ENCODE measurements at places on chromosomes 1 and 21.

DNA sequence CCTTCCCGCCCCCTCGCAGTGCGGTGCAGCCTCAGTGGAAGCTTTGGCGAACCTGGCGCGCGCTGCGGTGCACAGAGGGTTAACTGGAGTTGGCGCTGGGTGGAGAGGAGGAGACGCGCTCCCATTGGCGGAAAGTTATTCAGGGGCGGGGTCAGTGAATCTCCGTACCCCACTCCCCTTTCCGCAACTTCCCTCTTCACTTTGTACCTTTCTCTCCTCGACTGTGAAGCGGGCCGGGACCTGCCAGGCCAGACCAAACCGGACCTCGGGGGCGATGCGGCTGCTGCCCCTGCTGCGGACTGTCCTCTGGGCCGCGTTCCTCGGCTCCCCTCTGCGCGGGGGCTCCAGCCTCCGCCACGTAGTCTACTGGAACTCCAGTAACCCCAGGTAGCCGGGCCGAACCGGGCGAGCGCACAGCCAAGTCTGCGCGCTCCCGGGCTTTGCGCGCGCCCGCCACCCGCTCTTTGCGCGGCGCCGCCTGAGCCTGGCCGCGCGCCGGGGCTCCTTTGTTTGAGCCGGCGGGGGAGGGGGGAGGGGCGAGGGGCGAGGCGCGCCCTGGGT is at the start of gene EFNA4:
Gene EFNA4, plus strand, starts transcription at position 191 of the 561 bp plus-strand sequence. Its CDS starts 84 bp downstream, at position 275.
- DNase-seq: peak; percentile 87

DNA sequence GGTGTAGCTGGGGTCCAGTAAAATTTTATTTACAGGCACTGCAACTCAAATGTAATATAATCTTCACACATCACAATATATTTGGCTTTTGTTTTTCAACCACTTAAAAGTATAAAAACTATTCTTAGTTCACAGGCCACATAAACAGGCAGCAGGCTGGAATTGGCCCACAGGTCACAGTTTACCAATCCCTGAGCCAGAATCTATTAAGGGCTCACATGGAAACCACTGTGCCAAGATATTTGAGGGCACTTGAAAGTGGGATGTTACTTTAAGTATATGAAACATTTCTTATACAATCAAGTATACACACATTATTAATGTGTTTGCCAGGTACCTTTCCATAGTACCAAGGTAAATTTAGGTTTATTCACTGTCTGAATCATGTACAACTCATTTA is 71.9 kb upstream of the PRDX6 start:
- no peak for DNase-seq

GRCh38 chr1:203555511-203556046 is 61.6 kb downstream of the OPTC start:
- no peak for DNase-seq

DNA sequence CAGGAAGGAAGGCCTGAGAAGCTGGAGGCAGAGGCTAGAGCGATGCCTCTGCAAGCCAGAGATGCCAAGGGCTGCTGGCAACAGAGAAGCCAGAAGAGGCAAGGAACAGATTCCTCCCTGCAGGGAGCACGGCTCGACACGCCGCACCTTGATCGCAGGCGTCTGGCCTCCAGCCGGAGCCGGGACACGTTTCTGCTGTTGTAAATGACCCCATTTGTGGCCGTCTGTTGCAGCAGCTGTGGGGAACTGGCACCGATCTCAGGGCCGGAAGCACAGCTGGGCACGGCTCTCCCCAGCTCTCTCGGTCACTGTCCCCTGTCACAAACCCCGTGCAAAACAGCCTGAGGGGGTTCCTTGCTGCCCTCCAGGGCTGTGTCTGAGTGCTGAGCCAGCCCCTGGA is 59.6 kb downstream of the SIK1 start:
- DNase-seq: no peak

GRCh38 chr21:44424608-44425306 is 30.6 kb upstream of the LRRC3 start:
- DNase-seq: no peak

- peak; percentile 71 for DNase-seq
These were observed 24.1 kb downstream of the GPR3 start for GRCh38 chr1:27416387-27417111.

DNA sequence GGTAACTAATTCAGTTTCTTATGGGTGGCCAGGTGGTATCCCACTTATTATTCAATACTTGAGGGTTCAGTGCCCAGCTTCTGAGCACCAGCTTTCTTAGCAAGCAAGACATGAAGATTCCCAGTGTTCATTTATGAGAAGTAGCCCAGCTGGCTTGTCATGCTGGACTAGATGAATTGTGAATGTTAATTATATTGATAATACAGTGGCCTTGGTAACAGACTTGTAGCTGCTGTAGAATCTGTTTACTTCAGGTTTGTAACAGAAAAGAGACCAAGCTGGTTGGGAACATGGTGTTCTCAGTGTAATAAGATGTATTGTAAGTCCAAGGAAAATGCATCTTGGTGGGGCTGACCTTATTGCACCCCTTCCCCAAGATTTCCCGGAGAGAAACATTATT is 10.1 kb downstream of the AHCYL1 start:
- DNase-seq: no peak

- no peak for DNase-seq
These were observed 112.6 kb downstream of the EIF4G3 start for GRCh38 chr1:21064057-21064456.

- DNase-seq: no peak
These were observed 14.1 kb downstream of the TATDN3 start for GRCh38 chr1:212805767-212806166.

GRCh38 chr1:219985169-219985568 is 56.8 kb upstream of the SLC30A10 start:
- no peak for DNase-seq

GRCh38 chr21:17834639-17835354 is 15.6 kb upstream of the C21orf91 start:
- DNase-seq: no peak

DNA sequence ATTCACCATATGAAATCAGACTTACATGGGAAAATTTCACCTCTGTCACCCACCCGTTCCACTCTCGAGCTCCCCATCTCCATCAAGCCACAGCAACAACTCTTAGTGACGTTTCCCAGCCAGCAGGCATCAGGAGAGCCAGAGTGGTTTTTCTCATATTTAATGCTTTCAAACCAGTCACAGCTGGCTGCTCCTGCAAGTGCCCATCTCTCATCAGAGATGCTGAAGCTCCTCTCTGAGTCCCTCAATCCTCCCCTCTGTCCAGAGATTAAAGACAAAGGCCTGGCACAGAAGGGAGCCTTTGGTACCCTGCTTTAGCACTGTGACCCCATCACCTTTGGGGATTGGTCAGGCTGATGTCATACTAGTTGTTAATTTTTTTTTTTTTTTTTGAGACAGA is 277.3 kb downstream of the DNM3 start:
- DNase-seq: no peak

- DNase-seq: no peak
These were observed 11.4 kb upstream of the ZSCAN20 start for GRCh38 chr1:33460947-33461629.

DNA sequence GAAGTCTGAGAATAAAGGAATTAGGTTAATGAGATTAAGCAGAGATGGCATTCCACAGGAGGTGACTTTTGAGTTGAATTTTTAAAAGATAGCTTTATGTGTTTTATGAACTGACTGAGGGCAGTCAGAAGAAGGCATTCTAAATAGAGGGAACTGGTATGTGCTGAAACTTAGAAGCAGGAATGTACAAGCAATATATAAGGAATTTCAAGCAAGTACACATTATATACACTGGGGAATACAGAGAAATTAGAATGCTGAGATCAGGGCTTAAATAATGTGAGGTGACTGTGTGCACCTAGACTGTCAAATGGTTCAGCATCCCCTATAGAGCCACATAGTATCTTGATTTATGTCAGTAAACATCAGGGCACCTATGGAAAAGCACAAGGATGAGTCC is 19.3 kb downstream of the WNT2B start:
- DNase-seq: no peak

- DNase-seq: no peak
These were observed 56.6 kb downstream of the PAX7 start for GRCh38 chr1:18687273-18687672.

- no peak for DNase-seq
These were observed 52.5 kb downstream of the CDC7 start for GRCh38 chr1:91553177-91553591.

- no peak for DNase-seq
These were observed 2.3 kb downstream of the TRIM46 start for GRCh38 chr1:155175927-155176371.

DNA sequence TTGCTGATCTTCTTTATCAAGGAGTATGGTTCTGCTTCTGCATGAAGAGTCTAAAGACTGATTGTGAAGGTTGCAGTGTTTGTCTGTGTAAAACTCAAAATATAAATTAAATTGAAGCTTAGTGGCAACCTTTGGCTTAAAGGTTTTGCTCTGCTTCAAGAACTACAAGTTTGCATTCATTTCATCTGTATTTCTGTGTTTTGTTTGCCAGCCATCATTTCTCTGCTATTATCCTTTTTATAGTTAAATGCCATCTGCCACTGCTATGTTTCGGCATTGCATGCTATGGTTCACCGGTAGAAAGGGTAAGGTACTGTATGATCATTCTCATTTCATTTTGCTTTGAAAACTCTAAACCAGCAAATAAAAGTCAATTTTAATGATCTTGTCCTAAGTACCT is 52.9 kb downstream of the OSBPL9 start:
- no peak for DNase-seq

- DNase-seq: no peak
These were observed 4.4 kb upstream of the PIK3C2B start for GRCh38 chr1:204498981-204499380.

- no peak for DNase-seq
These were observed 5.5 kb downstream of the PGLYRP3 start for GRCh38 chr1:153307221-153307600.

- no peak for DNase-seq
These were observed 2.5 kb downstream of the USP33 start for GRCh38 chr1:77757066-77757584.

- no peak for DNase-seq
These were observed 76.7 kb upstream of the ZNF326 start for GRCh38 chr1:89918127-89918793.

DNA sequence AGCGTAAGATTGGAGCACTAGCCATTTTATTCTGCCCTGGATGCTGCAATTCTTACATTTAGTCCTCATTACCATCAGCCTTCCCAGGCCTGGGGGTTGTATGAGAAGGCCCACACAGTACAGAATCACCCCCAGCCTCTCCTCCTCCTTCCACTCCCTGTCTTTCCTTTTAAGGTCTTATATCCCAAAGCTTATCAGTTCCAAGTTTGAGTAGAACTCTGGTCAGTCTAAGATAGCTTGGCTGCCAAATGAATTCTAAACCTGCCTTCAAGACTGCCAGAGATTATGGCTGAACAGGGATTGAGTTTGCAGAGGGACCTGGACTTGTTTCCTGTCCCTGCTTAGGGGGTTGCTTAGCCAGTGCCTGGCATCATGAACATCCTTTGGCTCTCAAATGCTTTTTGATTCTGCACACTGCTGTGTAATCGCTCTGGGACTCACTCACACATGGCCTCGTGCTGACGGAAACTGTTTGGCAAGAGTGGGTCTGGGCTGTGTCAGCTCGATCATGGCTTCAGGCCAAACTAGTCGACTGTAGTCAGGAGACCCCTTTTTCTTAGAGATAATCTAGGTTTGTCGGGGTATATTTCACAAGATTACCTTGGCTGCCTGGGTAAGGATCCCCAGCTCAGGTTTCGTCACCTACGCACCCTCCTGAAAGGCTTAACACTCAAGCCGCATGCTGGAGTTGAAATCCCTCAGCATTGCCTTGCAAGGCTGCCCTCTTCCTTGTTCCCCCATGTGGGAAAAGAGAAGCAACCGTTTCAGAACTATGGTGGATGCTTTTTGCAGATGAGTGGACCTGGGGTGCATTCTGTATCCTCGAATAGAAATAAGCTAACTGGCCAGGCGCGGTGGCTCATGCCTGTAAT is 252.6 kb downstream of the NFIA start:
- DNase-seq: no peak

DNA sequence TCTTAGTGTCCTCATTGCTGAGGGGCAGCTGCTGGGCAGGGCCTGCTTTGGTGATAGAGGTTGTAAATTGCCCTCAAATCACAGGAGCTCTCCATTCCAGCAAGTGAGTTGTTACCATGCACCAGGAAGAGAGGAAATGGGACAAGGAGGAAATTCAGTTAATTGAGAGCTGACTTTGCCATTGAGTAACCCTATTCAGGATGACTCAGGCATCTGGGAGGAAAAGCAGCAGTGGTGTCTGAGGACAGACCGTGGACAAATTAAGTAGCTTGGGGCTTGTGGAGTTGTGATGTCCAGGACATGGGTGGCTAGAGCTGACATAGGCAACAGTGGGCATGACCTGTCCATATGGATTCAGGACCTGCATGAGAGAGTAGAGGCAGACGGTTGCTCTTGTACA is 5.9 kb downstream of the ARHGEF10L start:
- no peak for DNase-seq

GRCh38 chr1:214270097-214270650 is 10.8 kb upstream of the SMYD2 start:
- DNase-seq: no peak

DNA sequence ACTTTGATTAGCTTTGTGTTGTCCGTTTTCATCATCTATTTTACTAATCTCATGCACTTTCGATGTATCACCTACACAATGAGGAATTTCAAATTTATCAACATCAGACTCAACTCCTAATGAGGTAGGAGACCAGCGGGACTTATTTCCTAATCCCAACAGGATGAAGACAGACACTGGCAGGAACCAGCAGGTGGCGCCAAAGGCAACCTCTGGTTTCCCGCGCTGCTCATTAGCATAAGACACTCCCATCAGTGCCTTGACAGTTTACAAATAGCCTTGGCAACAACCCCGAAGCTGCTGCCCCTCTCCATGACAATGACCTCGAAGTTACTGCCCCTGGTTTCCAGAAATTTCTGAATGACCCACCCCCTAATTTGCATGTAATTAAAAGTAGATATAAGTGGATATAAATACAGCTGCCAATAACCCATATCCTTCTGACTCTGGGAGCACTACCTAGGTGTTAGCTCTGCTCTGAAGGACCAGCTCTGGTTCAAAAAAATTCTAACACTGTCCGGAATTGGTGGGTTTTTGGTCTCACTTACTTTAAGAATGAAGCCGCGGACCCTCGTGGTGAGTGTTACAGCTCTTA is 974.8 kb downstream of the ADGRL2 start:
- DNase-seq: no peak

DNA sequence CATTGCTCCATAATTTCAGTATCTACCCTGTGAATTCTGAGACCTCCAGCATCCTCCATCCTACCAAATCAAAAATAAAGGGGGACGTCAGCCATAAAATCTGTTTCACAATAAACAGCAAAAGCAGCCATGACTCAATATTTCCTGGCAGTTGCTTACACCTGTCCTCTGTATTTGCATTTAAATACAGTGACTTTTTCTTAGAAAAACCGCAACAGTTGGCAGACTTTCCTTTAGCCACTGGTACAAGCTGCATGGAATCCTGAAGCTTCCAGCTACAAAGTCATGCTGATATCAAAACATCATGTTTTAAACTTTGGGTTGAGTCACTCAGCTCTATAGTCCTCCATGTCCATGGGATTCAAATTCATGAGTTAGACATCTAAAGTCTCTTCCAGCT is 278.0 kb upstream of the KAZN start:
- peak; percentile 2 for DNase-seq

GRCh38 chr21:44869781-44870747 is 3.4 kb downstream of the PTTG1IP start:
- DNase-seq: no peak

All from T-helper 1 cell (primary cell).